ENCODE measurements at places on chromosomes 5 and 9.

GRCh38 chr5:137890845-137891244, 1.6 kb downstream of the PKD2L2 start:
- DNase-seq, result no peak

- no peak for DNase-seq
These were observed 271.7 kb upstream of the TLE4 start for GRCh38 chr9:79300068-79300467.

- DNase-seq, result no peak
These were observed 55.4 kb downstream of the FOXI1 start for GRCh38 chr5:170161069-170161468.

DNA sequence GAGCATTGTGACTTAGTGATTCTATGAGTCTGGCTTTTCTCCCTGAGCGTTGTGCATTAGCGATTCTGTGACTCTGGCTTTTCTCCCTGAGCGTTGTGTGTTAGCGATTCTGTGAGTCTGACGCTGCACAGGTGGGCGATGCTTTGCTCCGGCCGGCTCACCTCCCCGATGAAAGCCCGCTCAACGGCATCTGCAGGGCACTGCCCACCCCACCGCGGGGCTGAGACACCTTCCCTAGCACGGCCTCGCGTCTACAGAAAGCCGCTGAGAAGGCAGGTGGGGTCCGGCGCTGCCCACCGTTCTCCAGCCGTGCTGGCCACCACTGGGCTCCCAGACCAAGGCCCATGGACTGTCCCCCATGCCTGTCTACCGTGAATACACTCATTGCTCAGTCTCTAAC, 12.8 kb upstream of the SLC9A3 start:
- DNase-seq, result no peak

DNA sequence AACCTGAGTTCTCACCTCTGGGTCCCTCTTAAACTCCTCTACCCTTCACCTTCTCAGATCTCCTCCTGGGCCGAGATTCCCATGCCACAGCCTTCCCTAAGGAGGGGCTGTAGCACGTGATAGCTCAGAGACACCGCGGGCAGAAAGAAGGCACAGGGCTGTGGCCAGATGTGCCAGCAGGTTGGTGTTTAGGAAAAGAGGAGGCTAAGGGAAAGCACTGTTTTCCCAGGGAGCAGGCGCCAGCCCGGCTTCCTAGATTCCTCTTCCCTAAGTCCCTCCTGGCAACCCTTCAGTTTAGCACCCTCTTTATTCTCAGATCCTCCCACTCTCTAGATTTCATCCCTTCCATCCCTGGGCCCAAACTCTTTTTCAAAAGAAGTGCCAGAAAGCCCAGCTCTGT, 59.4 kb upstream of the CCNG1 start:
- no peak for DNase-seq

GRCh38 chr9:13956107-13956506, 357.8 kb downstream of the NFIB start:
- DNase-seq, result no peak

DNA sequence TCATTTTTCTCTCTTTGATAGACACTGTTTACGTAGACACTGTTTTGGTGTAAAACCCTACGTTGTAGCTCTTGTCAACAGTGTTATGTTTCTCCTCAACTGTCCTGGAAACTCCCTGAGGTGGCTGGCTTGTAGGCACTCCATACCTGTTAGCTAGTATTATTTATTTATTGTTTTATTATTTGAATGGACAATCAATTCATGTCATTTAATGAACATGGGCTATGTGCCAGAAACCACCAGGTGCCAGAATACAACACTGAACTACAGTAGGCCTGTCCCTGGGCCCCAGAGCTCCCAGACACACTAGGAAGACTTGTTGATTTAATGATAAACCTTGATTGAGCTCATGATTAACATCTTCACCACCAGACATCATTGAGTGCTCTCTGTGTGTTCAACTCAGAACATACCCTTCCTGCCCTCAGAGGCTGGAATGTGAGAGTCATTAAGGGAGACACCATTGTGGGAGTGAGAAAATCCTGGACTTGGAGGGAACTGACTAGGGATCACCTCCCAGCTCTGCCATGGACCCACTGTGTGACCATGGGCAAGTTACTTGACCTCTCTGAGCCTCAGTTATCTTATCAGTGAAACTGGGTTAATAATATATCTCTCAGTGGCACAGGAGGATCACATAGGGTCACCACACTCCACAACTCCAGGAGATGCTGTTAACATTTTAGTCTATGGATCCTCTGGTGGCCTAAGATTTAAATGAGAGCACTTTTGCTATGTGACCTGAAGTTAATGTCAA, 19.2 kb downstream of the IRF1 start:
- DNase-seq, result no peak

DNA sequence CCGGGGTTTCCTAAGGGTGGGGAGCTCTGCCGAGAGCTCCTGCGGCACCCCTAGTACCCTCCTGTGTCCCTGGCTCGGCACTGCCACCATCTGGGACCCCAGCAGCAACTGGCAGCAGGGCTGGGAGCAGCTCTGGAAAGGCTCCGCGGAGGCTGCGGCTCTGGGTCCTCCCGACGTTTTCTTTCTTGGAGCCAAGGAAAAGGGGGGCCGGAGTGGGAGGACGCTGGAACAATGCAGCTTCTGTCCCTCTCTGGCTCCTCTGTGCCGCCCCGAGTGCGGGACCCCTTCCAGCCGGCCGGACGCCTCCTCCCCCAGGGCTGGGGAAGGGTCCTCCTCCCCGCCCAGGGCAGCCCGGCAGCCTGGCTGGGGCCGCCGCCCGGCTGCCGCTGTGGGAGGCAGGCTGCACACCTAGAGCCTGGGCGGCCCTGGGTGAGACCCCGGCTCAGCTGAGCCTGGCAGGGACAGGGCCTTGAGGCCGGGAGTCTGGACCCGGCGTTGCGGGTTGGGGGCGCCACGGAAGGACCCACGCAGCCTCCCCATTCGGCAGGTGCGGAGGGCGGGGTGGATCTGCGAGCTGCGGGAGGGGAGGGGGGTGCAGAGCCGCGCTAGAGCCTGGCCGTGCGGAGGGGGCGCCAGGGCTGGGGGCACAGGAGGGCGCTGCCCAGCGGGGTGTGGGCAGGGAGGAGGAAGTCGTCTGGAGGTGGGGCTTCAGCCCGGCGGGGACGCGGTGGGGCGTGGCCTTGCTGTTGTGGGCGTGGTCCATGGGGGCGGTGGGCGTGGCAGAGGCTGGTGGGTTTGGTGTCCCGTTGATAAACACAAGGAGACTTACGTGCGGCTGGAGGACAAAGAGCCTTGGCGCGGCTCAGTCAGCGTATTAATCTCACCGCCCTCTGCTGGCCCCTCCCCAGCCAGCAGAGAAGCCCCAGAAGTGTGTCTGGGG, 15.1 kb downstream of the GPSM1 start:
- DNase-seq, result no peak

DNA sequence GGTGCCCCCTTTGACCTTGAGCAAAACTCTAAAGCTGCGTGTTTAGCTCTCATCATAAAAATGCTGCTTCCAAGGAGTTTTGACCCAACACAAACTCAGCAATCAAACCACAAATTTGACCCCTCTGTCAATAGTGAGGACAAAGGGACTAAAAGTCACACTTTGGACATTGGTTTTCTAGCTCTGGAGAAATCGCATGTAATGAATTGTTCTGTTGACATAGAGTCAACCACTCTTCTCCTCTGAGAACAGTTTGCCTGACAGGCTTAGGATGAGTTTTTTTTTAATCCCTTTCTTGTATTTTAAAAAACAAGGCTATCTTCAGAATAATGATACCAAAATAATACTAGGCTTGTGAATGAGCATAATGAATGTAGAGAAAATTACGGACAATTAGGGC, 61.1 kb upstream of the MAN2A1 start:
- DNase-seq, result no peak

GRCh38 chr5:174725991-174726601, 1.7 kb downstream of the MSX2 start:
- DNase-seq, result no peak

- DNase-seq, result no peak
These were observed 436.5 kb upstream of the SLC30A5 start for GRCh38 chr5:68657055-68657961.

Measured in amniotic stem cell (primary cell).